ENCODE measurements at places on chromosomes 4 and X. TPM values are rescaled to one million over a fixed set of nuclear protein-coding genes. Genes with fewer than 3 reads are reported as not detected.

Gene SPANXD
- not detected for total RNA-seq

Gene GC
- total RNA-seq, result not detected

Gene EDNRA
- 8.0 TPM for total RNA-seq

Gene RTL9
- 0.14 TPM for total RNA-seq

Gene OCIAD1
- 72.9 TPM for total RNA-seq

Gene MAGEC2
- total RNA-seq, result 0.14 TPM

Gene NXF2
- total RNA-seq, result not detected

Gene TMSB15A
- 0.85 TPM for total RNA-seq
